ENCODE measurements at places on chromosomes 12 and 14.

- no peak for DNase-seq
These were observed 14.3 kb upstream of the RIN3 start for GRCh38 chr14:92499234-92499633.

GRCh38 chr14:36522972-36523715 is 3.1 kb upstream of the NKX2-1 start:
- DNase-seq, result no peak

- DNase-seq, result no peak
These were observed 12.0 kb upstream of the OVCH1 start for GRCh38 chr12:29509503-29509902.

DNA sequence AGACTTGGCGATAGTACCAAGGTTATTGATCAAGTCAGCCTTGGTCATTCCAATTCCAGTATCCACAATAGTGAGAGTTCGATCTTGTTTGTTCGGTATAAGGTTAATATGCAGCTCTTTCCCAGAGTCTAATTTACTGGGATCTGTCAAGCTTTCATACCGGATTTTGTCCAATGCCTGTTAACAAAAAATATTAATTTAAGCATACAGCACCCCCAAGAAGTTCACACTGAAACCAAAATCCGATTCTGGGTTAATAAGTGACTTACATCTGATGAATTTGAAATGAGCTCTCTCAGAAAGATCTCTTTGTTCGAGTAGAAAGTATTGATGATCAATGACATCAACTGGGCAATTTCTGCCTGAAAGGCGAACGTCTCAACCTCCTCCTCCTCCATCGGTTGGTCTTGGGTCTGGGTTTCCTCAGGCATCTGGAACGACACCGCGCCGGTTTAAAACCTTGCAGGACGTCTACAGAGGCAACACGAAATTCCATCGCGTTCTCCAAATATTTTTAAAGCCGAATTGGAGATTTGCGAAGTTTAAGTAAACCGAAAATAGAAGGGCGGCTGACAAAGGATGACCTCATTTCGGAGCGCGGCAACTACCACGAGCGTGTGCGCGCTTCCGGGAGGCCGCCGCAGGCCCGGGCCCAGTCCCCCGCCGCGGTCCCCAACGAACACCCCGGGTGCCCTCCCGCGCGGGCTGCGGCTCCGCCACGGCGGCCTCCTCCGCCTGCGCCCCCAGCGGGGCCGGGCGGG is 716 bp downstream of the HSP90AA1 start:
- DNase-seq, result no peak

DNA sequence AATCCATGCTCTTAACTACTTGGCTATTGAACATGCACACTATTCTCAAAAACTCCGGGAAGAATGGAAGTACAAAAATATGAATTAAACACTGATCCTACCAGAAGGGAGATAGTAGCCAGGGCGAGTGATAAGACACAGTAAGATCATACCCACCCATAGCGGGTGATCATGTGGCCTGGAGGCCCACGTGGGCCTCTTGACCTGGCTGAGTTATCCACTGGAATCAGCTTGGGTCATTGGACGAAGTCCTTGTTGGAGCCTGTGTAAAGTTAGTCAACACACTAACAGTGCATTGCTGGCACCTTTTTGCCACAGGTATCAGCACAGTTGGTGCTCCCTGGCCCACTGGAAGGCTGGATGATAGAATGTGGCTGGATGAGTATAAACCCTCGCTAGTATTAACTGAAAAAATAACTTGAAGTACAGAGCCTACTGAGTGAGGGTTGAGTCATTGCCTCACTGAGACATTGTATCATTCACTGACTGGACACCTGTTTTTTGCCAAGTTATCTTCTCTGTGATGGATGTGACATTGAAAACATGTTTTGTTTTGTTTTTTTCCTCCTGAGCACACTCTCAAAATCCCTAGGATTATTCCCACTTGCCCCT is 149.2 kb upstream of the FUT8 start:
- no peak for DNase-seq

GRCh38 chr14:20499108-20499507 is 6.2 kb upstream of the RNASE10 start:
- no peak for DNase-seq

DNA sequence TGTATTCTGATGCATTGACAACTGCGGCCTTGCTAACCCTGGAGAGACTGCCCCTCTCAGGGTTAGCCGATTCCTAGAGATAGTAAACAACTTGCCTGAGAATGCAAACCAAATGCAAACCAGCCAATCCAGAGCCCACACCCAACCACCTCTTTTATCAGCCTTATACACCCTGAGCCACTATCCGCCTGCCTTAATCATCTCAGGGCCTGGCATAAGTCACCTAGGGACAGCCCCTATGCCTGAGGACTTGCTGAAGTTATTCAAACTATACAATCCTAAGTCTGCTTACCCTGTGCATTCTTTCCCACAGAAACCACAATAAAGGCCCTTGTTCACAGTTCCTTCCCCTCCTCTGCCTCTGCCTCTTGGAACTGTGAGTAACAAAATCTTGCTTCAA is 177.2 kb downstream of the KCNA5 start:
- DNase-seq, result peak; percentile 15

DNA sequence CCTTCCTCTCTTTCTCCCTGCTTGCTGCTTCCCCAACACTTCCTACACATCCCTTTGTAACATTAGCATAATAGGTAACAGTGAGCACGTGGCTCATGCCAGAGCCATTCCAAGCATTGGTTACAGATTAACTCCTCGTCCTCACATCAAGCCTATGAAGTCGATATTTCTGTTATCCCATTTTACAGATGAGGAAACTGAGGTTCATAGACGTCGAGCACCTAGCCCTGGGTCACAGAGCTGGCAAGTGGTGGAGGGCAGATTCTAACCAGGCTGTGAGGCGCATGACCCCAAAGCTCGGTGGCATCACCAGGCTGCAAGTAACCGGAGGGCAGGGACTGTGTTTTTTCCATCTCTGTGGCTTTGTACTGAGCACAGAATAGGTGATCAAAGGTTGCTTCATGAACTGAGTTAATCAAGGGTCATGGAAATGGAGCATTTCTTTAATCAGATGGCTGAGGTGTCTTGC is 5.7 kb upstream of the SERPINA1 start:
- DNase-seq, result no peak

DNA sequence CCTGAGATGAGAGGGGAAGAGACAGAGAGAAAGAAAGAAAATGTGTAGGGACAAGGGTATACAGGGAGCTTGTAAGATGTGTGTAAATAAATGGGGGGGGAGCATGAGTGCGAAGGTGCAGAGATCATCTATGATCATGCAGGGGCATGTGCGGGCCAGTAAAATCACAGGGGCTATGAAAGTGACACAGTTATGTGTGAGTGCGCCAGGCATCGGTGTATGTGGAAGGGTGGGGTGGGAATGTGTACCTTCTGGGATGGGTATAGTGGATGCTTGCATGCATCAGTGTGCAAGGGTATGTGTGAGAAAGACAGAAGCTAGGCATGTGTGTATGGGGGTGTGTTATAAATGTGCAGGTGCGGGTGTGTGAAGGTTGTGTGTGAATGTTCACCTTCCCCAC is 18.4 kb upstream of the KRT78 start:
- DNase-seq, result no peak

DNA sequence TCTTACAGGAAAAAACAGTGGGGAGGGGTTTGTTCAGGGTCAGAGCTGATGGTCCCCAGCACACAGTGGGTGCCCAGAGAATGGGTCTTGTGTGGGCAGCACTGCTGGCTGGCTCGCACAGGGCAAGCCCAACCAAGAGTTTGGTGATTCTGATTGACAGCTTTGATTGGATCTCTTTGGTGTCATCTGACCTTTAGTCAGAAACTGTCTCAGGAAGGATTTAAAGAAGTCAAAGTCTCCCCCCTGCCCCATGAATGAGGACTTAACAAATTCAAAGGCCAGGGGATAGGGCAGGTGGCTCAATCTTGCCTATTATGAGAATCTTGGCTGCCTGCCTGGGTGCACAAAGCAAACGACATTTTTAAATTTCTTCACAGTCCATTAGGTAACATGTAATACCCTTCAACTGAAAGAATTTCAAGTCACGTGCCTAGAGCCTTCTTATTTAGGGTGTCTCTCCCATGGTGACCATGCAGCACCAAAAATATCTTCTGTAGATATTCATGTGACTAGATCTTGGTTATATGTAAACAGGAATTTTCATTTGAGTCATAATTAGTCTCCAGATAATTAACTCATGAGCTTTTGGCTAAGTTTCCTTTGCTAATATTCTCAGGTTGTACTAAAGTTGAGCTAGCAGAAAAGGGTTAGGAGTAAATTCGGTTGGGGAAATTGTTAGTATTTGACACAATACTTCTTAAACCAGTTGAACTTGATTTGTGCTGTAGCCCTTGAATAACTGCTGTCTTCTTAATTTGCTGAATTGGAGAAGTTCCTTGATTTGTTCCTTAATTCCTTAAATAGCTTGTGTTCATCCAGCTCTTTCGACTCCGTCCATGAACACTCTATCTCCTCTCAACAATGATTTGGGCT is 54.5 kb upstream of the HECTD1 start:
- no peak for DNase-seq

DNA sequence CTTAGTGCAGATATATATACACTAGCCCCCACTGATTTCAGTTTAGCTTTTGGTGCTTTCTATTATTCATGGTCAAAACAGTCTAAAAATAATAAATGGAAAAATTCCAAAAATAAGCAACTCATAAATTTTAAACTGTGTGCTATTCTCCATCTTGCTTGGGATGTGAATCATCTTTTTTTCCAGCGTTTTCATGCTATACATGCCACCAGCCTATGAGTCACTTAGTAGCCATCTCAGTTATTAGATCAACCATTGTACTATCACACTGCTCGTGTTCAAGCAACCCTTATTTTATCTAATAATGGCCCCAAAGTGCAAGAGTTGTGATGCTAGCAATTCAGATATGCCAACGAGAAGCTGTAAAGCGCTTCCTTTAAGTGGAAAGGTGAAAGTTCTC is 73.9 kb upstream of the KRR1 start:
- DNase-seq, result no peak

DNA sequence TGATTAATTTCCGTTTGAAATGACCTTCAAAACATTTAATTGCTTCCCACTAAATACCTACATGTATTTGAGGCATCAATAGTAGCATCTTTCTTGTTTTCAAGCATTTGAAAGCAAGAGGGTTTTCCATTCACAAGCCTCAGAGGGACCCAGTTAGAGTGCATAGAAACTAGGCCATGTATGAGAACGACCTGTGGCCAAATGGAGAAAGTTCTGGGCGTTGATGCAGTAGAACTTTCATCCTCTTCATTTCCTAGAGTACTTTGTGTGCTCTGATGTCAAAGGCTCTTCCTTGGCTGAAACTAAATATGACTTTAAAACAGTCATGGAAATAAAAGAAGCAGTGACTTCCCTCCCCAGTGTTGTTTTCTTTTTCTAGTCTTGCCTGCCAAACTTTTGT is 944 bp upstream of the DHRS7 start:
- DNase-seq, result no peak

DNA sequence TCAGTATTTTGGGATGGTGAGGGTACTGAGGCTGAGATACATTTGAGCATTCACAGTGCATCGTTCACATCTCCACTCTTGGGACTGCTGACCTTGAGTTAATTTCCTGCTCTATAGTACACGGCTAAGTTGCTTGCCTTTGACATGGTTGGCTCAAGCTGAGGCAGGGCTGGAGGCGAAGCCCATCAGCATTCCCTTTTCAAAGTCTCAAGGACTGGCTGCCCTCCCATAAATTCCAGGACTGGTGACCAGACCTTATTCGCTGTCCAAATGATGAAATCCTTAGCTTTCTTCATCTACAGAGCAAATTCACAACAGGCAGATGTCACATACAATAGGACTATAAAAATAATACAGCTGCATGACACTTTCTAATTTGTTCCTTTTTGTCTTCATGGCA is 85.9 kb downstream of the SSPN start:
- no peak for DNase-seq

DNA sequence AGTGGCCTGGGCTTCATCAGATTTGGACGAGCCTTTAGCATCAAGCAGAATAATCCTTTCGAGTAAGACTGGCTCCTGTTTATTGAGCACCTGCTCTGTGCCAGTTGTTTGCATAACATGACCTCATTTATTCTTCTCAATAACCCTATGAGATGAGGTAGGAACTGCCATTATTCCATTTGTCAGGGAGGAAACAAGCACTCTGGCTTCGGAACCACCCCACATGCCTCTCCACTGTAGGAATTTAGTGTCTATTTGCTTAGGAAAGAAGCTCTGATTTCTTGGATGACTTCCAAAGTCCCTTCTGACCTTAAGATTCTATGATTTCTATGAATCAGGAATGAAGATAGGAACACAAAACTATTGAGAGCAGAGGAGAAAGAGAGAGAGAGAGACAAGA is 11.0 kb downstream of the SAMD4A start:
- DNase-seq, result no peak

DNA sequence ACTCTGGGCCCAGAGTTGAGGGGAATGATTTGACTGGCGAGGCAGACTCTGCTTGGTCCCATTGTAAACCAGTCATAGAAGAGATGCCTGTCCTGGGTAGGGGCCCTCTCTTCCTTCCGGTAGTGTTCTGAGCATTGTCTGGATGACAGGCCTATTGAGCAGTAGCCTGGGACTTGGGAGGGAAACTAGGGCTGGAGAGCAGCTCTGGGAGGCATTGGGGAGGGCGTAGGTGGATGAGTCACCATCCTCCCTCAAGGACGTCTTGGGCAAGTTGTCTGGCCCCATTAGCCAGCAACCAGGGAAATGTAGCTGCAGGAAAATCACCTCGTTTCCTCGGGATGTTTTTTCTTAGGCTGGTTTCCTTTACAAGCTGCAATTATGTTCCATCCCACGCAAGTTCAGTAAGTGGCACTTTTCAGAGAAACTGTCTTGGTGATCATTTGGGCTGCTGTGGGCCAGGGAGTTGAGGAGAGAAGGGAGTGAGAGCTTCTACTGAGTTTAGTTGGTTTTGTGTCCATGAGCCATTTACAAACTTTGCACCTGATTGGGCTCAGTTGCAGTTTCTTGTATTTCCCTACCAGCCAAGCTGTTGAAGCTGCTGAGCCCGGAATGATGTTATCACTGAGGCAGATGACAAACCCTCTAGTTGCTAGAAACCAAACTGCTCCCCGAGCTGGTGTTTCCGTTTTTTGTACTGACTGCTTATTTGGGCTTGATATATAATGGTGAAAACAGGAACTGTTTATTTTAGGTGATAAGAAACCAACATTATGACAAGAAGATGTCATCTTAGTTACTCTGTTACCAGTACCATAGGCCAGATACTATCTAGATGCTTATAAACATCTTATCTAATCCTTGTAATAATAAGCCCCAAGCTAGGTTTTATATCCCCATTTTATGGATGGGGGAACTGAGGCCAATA is 147.6 kb downstream of the CHST11 start:
- peak; percentile 74 for DNase-seq

- DNase-seq, result no peak
These were observed 41.1 kb downstream of the CAMKK2 start for GRCh38 chr12:121255433-121255832.

All from T-helper 2 cell treated with Interferon-gamma antibody and Interleukin-4, amounts not matched to agents 5 μg/mL and 100 μg/mL, for 36 hours (primary cell).